BE2C (cell line): ENCODE measurements at places on chromosomes 3 and 15.

- no peak for DNase-seq
These were observed 94.1 kb downstream of the TCF12 start for GRCh38 chr15:57012556-57012955.

DNA sequence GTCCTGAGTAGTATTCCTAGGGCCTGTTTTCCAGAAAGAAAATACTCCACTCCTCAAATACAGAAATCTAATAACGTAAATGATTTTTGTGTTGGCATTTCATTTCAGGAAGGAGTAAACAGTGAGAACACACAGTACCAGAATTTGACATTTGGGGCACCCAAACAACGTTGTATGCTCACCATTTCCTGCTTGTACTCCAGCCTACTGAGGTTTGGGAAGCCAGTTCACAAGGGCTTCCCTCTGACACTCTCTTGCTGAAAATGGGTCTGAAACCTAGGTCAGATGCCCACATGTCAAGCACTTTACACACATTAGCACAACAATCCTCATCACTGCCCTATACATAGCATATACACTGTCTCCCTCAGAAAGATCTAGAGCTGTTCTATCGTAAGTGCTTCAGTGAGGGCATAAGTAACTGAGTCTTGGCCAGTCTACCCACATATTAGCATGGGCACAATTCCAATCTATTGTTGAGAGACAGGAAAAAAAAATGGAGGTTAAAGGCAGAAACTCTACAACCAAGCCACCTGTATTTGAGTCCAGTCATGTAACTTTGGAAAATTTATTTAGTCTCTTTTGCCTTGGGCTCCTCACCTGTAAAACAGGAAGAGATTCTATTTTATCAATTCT, 43.5 kb upstream of the RSL24D1 start:
- no peak for DNase-seq

- no peak for DNase-seq
These were observed 14.6 kb upstream of the MCF2L2 start for GRCh38 chr3:183442994-183443393.

- DNase-seq: no peak
These were observed 89.1 kb upstream of the GALNT15 start for GRCh38 chr3:16085410-16085809.

DNA sequence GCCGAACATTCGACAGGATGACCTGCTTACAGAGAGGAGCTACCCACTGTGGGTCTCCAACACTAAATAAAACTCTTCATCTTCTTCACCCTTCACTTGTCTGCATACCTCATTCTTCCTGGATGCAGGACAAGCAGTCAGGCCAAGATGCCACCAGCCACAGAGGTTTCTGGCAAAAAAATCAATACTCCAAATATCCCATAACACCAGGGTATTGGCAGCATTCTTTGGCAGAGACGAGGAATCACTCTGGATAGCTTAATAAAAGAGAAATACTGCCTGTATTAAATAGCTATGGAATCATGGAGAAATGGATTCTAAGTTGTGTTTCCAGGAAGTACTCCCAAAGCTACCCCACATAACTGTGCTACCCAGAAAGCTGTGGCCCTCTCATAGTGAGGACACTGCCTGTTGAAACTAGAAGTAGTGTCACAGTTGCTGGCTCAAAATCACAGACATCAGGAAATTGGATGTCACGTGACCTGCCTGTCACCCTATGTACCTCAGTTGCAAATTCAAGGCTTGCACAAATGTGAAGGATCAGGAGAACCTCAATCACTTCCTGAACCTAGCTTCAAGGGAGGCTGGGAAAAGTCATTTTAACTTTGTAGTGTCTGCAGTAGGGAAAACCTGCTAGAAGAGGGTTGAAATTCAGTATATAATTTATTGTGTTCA, 11.0 kb upstream of the LRRC31 start:
- no peak for DNase-seq

GRCh38 chr3:101842245-101842934, 6.9 kb upstream of the NFKBIZ start:
- DNase-seq: no peak

- no peak for DNase-seq
These were observed 12.2 kb upstream of the MAPK6 start for GRCh38 chr15:52006702-52007340.

GRCh38 chr3:157412323-157412855, 24.3 kb upstream of the PTX3 start:
- no peak for DNase-seq

- DNase-seq: no peak
These were observed 4.2 kb upstream of the FAM131A start for GRCh38 chr3:184333190-184333589.

DNA sequence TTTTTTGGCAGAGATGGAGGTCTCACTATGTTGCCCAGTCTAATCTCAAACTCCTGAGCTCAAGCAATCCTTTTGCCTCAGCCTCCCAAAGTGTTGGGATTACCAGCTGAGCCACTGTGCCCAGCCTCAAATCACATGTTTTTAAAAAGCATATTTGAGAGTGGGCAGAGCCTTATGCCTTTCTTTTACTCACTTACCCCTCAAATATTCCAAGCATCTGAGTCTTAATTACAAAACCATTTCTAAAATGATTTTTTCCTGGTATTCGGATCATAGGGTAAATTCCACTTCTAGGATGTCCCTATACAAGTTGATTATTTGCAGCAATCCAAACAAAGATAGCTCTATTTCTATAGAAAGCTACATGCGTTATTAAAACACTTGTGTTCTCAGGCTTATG, 106.1 kb downstream of the RFTN1 start:
- no peak for DNase-seq

DNA sequence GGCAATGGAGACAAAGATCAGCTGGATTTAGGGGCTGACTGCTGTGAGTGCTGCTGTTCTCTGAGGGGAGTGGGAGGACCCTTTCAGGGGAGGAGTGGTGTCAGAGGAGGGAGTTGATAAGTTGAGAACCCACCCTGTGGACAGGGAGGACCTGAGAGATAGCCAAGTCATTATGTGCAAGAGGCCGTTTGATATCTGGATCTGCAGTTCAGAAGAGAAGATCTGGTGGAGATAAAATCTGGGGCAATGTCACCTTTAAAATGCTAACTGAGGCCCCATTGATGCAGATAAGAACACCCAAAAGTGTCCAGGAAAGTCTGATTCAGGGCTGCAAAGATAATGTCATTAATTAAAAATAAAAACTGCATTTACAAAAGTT, 256.1 kb upstream of the HES1 start:
- DNase-seq: no peak

DNA sequence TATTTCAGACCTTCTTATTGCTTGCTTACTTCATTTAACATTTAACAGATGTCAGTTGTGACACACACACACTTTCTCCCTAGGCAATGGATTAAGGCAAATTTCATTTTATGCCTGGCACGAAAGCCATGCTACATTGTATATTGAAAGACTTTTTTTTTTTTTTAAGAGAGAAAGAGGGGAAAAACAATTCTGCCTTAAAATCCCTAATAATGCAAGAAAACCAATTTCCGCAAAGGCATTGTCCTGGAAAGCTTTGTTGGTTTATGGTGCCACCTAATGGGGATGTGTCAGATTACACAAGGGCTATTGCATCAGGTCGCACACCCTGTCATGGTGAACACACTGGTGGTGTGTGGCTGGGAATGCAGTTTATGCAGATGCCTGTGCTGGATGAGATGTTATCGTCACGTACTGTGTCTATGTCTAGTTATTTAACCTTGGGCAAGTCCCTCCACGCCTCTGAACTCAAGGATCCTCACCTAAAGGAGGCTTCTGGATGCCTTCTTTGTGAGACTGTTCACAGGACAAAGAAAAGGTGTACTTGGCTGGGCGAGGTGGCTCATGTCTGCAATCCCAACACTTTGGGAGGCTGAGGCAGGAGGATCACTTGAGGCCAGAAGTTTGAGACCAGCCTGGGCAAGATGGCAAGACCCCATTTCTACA, 37.3 kb upstream of the RFTN1 start:
- peak; percentile 61 for DNase-seq

GRCh38 chr15:31273258-31273941, 53.2 kb upstream of the KLF13 start:
- DNase-seq: no peak
